IPS-NIHi11 (cell line): ENCODE measurements at places on chromosomes 4 and X.

- peak; percentile 74 for DNase-seq
Observed at GRCh38 chr4:165398570-165398969, 19.8 kb downstream of the CPE start.

DNA sequence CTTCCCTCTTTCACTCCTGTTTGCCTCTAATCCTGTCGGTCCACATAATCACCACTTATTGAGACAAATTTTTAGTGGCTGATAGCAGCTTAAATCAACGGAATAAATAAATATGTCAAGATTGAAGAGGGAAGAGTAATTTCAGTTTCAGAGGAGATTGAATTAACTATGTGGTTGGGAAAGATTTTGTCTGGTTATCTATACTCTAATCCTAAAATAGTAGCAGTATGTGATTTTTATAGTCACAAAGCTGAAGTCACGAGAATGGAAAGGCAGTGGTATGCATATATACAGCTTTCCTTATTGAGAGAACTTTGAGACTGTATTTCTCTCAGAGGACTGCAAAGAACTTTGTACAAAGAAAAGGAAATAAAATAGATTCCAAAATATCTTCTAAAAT, 493.3 kb downstream of the FAT4 start:
- DNase-seq = no peak

- DNase-seq = no peak
Observed at GRCh38 chrX:22758807-22759481, 240.8 kb upstream of the DDX53 start.

DNA sequence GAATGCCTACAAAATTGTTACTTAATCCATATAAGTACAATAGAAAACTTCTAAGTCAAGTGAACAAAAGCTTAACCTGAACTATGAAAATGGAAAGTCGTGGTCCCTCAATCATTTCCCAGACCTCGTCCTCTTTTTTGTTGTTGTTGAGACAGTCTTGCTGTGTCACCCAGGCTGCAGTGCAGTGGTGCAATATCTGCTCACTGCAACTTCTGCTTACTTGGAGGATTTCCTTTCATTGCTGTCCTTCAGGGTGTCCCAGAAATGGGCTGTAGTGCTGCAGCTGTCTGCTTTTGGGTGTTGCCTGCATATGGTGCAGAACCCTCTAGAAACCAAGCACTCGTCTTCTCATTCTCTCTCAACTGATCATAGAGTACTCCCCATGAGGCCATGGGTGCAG, 75.0 kb upstream of the IL2 start:
- DNase-seq = no peak
